CD8-positive, alpha-beta T cell (primary cell): ENCODE measurements at places on chromosomes 12 and 14. TPM values are rescaled to one million over a fixed set of nuclear protein-coding genes. Genes with fewer than 3 reads are reported as not detected.

SYCP3 gene
- total RNA-seq: 0.39 TPM

GYS2 gene
- total RNA-seq: 0.17 TPM

PLEKHG3 gene
- 2.5 TPM for total RNA-seq

ARHGEF25 gene
- 0.33 TPM for total RNA-seq

GZMH gene
- total RNA-seq: 14.6 TPM

FGF6 gene
- total RNA-seq: not detected

IL22 gene
- not detected for total RNA-seq

NEUROD4 gene
- total RNA-seq: not detected

CLEC1B gene
- not detected for total RNA-seq

PRKD1 gene
- not detected for total RNA-seq

RD3L gene
- not detected for total RNA-seq

OASL gene
- total RNA-seq: 34.5 TPM

KLHL33 gene
- total RNA-seq: 0.11 TPM
